ENCODE measurements at places on chromosomes 6 and 20. TPM values are rescaled to one million over a fixed set of nuclear protein-coding genes. Genes with fewer than 3 reads are reported as not detected.

DNA sequence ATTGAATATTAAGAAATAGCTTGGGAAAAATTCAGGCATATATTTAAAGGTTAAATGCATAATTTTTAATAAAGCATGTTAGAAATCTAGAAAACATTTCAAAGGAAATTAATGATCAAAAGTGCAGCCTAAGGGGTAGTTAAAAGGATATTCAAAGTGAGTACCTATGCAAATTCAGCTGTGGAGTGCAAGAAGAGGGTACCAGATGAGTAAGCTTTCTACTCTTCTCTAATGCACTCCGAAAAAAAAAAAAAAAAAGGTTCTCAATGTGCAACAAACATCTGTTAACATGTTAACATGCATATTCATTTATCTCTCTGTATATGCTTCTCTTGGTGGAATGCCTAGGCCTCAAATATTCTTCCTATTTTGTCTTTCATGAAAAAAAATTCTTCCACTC lies 32.0 kb upstream of the KATNA1 start:
- no peak for DNase-seq

DNA sequence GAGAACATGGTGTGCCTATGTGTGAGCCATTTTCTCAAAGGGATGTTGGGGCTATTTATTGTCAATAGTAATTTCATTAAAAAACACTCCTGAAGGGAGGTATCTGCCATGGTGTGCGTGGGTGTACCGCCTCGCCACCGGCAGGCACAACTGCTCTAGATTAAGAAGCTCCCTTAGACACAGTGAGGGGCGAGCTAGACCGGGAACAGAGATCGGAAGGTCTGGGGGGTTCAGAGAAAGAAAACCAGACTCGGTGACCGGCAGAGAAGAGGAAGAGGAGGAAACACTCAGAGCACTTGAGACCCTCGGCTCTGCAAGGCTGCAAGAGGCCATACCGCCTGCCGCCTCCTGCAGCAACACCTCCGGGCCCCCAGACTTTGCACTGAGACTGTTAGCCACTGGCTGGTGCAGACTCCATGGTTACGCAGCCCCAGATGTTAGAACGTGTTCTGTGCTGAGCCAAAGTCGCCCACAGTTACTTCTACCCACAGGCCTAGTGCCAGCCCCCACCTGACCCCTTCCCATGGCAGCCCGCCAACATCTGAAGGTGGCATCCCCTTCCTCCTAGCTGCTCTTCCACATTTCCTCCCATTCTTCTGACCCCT lies 18.1 kb downstream of the PXDC1 start:
- no peak for DNase-seq

DNA sequence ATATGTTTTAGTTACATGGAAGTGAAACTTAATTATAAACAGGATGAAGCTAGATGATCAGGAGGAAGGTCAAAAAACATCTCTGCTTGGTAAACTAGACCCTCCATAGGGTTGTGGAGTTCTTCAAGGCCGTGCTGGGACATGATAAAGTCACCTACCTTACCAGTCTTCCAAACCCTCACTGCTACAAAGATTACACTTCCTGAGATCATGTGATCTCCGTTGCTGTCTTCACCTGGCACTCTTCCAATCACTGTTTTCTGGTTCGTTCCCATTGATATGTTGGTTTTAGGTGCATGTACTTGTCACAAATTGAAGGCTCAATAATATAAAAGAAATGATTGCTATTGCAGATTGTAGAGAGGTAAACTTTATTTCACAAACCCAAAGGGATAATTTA lies 161.5 kb upstream of the MAN1A1 start:
- DNase-seq, result no peak

- no peak for DNase-seq
Measured at GRCh38 chr6:3301506-3301905, 42.8 kb downstream of the PSMG4 start.

GRCh38 chr6:112227411-112227810 lies 27.0 kb downstream of the LAMA4 start:
- no peak for DNase-seq

- DNase-seq, result no peak
Measured at GRCh38 chr6:55998576-55998975, 123.2 kb upstream of the BMP5 start.

- no peak for DNase-seq
Measured at GRCh38 chr6:169246445-169246844, 7.2 kb downstream of the THBS2 start.

- DNase-seq, result no peak
Measured at GRCh38 chr20:17445543-17445942, 85.6 kb downstream of the BFSP1 start.

- no peak for DNase-seq
Measured at GRCh38 chr20:53712212-53712977, 118.8 kb upstream of the ZNF217 start.

DNA sequence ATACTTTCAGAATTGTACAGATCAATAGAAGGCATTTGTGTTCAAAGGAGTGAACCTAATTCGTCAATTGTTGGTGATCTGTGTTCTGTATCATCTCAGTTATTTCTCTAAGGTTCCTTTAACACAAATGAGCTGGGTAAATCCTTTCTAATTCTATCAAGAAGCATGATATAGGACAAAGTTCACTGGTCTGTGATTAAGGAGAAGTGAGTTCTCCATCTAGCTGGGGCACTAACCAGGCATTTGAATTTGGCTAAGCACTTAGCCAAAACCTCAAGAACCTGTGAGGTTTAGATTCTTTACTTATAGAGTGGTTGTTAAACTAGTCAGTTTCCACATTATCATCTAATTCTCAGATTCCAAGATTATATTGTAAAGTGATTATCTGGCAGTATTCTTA lies 50.3 kb downstream of the DOP1A start:
- no peak for DNase-seq

GRCh38 chr6:21202521-21202920 lies 391.0 kb upstream of the SOX4 start:
- DNase-seq, result no peak

- DNase-seq, result no peak
Measured at GRCh38 chr6:149336609-149336928, 19.1 kb downstream of the TAB2 start.

- DNase-seq, result no peak
Measured at GRCh38 chr6:137868721-137869548, 1.9 kb downstream of the TNFAIP3 start.

- DNase-seq, result no peak
Measured at GRCh38 chr20:54938707-54939106, 463.3 kb downstream of the DOK5 start.

DNA sequence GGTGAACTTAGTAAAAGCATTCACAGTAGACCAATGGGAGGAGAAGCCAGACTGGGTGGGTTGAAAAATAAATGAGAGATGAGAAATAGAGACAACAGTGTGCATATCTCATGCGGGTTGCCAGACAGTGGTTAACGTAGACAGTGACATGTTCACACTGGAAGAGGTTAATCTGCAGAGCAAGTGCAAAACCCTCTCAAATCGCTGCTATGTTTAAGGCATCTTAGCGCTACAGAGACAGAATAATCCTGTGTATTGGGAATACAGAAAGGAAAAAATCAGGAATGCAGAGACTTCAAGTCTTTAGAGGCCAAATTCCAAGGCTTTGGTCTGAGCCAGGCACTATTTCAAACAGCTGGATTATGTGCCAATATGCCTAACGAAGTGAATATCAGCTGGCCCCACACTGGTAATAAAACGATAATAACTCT lies 107.1 kb downstream of the TSHZ2 start:
- DNase-seq, result no peak

- DNase-seq, result no peak
Measured at GRCh38 chr20:47125508-47125757, 230.8 kb downstream of the EYA2 start.

DNA sequence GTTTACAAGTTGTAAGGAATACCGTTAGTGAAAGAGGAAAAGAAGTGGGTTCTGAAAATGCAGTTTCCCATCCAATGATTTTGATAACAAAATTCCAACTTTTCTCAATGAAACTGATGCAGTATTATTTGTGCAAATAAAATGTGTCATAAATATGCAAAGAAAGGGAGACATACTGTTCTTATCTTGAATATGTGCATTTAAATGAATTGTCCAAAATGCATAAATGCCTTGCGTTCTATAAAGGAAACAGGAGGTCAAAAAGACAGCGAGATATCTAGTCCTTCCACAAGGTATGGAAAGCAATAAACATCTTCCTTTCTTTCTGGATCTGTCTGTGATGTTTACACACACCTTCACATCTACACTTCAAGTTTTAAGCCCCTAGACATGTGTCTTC lies 54.6 kb upstream of the ISM1 start:
- no peak for DNase-seq

GRCh38 chr6:5205877-5206850 lies 54.6 kb downstream of the LYRM4 start:
- DNase-seq, result peak; percentile 75

- DNase-seq, result no peak
Measured at GRCh38 chr6:18692929-18693685, 306.0 kb downstream of the RNF144B start.

GRCh38 chr20:58523971-58524315 lies 8.7 kb upstream of the APCDD1L start:
- no peak for DNase-seq

- DNase-seq, result no peak
Measured at GRCh38 chr20:59589086-59589684, 15.2 kb upstream of the PHACTR3 start.

GRCh38 chr6:134315974-134316441 lies 1.9 kb downstream of the SGK1 start:
- no peak for DNase-seq

NFS1 gene
- 10.3 TPM for total RNA-seq

NKAIN4 gene
- 1.4 TPM for total RNA-seq

C20orf144 gene
- total RNA-seq, result not detected

BPIFB4 gene
- total RNA-seq, result not detected

IFT52 gene
- 21.2 TPM for total RNA-seq

GNAS-AS1 gene
- total RNA-seq, result 0.35 TPM

APCDD1L gene
- total RNA-seq, result 1.7 TPM

SIRPB1 gene
- 8.0 TPM for total RNA-seq

FOXC1 gene
- total RNA-seq, result 18.6 TPM

GFRA4 gene
- not detected for total RNA-seq

SLC24A3 gene
- not detected for total RNA-seq

DACT2 gene
- total RNA-seq, result 1.2 TPM

NRSN1 gene
- total RNA-seq, result not detected

CNR1 gene
- 4.2 TPM for total RNA-seq

TFAP2D gene
- total RNA-seq, result not detected

MYB gene
- total RNA-seq, result 1.4 TPM

PLG gene
- total RNA-seq, result not detected
